NCI-H2029 (cell line): ENCODE measurements at places on chromosomes 1 and 21.
A peak's percentile ranks its signal among the peaks of the same experiment; 100 is the strongest.

GRCh38 chr1:9451081-9451480 lies 88.2 kb upstream of the SLC25A33 start:
- DNase-seq: no peak

- DNase-seq: peak; percentile 67
These were observed 609 bp upstream of the CHTOP start for GRCh38 chr1:153633161-153633753.

DNA sequence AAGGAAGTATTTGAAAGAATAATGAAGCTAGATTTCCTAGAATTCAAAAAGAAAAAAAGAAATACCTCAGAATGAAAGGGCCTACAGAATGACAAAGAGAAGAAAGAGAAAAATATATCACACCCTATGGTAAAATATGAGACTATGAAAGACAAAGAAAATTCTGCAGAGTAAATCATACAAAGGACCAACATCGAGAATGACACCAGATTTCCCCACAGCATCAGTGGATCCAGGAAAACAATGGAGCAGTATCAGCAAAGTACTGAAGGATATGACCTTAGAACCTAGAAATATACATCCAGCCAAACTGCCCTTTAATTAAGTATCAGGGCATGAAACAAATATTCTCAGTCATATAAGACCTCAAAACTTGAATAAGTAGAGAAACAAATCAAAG lies 21.2 kb upstream of the IFNAR2 start:
- DNase-seq: no peak

DNA sequence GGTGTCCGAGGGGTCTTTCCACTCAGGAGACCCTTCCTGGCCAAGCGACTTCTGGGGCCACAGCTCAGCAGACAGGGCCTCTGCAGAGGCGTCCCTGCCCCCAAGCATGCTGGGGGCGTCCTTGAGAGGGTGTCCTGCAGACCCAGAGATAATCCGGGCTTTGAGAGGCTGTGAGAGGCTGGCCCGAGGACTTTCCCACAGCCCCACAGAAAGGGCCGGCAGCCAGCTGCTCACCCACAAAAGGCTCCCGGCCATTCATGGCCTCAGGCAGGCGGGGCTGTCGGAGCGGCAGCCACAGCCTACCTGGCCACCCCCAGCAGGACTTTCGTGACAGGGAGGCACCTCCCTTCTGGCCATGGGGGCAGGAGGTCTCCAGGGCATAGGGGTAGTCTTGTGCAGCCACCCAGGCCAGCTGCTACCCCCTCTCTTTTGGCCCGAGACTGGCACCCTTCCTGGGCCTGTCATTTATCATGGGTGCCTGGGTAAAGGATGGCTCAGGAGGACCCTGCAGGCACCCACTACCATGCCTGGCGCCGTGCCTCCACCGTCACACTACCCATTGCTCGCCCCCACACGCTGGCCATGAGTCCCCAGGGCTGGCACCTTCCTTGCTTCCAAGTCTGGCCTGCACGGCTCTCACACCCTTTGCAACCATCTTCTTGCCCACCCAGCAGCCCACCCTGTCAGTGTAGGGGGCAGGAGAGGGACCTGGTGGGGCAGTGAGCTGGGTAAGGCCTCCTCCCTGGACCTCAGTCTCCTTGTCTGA lies 11.1 kb upstream of the TNFRSF14 start:
- DNase-seq: no peak

GRCh38 chr1:62706985-62707743 lies 19.0 kb upstream of the DOCK7 start:
- peak; percentile 23 for DNase-seq

DNA sequence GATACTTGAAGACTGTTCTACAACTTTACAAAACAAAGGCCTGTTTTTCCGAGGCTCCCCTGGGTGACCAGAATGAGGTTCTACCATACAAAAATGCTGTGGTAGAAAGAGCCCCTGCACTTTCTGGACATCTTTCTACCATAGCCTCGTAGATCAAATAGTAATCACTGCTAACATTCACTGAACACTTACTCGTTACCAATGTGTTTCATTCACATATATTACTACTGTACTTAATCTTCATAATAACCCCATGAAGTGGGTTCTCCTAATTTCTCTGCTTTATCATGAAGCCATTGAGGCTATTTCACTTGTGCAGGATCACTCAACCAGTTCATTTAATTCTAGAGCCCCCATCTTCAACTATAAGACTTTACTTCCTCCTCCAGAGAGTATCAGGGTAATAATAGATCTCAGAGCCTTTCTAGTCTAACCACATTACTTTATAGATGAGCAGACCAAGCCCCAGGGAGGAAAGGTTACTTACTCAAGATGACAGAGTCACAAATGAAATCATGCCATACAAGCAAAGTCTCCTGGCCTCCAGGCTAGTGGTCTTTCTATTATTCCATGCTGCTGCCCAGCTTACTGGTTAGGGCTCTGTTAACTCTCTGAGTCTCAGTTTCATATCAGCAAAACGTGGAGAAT lies 46.7 kb upstream of the OSBPL9 start:
- DNase-seq: no peak

DNA sequence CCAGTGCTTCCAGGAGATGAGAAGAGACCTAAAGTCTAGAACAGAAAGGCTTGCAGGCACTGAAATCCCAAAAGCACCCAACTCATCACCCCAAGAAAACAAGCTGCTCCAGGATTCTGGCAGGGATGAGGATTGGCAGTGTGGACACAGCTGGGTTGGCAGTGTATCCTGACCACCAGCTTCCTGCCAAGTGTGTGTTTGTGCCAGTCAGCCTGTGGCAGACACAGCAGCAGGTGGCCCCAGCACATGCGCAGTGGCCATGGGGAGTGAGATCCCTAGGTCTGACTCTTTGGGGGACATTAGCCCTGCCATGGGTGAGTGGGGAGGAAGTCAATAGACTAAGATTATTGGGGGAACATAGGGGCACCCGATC lies 8.7 kb upstream of the SNAPIN start:
- peak; percentile 94 for DNase-seq

- peak; percentile 7 for DNase-seq
These were observed 88.6 kb downstream of the NUF2 start for GRCh38 chr1:163410073-163410999.

- DNase-seq: no peak
These were observed 18.5 kb downstream of the UBE2G2 start for GRCh38 chr21:44783020-44783696.

- no peak for DNase-seq
These were observed 237.5 kb downstream of the TGFB2 start for GRCh38 chr1:218582646-218583045.

- no peak for DNase-seq
These were observed 197.5 kb downstream of the BRINP2 start for GRCh38 chr1:177368255-177368654.

DNA sequence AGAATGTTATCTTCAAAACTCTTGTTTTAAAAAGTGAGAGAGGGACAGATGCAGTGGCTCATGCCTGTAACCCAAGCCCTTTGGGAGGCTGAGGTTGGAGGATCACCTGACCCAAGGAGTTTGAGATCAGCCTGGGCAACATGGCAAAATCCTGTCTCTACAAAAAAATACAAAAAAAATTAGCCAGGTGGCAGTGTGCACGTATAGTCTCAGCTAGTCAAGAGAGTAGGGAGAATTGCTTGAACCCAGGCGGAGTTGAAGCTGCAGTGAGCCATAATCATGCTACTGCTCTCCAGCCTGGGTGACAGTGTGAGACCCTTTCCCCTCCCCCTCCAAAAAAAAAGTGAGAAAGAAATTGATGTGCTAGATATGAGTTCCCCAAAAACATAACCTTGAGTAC lies 131.0 kb downstream of the KCNT2 start:
- no peak for DNase-seq

GRCh38 chr21:42532466-42533181 lies 19.0 kb downstream of the SLC37A1 start:
- peak; percentile 65 for DNase-seq

DNA sequence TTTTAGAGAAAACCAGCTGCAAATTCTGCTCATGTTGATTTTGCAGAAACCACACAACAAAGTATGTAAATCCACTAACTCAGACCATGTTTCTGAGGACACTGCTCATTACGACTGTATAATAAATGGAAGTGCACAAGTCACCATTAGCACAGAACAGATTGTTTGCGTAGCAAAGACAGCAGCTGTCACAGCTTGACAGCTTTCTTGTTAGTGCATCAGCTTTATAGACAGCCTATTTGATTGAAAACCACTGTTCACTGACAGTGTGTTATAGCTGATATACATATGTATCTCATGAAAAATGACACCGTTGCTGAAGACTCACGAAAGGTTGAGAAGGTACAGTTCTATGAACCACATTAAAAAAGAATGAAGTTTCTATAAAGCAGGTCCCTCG lies 560.2 kb upstream of the ZRANB2 start:
- DNase-seq: no peak

DNA sequence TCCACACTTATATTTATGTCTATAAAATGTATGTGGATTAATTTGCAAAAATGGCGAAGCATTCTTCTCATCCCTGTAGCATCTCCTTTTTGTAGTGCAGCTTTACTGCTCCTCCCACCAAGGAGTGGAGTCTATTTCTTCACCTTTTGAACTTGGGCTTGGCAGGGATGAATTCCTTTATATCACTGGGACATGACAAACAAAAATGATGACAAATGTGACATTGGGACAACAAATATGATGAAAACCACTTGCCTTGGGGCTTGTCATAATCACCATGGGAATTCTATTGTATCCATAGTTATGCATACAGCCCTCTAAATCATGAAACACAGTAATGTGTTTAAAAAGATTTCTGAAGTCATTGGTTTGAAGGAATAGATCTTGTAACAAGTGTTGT lies 155.0 kb downstream of the TNFSF18 start:
- no peak for DNase-seq

- DNase-seq: no peak
These were observed 6.2 kb downstream of the MED8 start for GRCh38 chr1:43383449-43383848.

DNA sequence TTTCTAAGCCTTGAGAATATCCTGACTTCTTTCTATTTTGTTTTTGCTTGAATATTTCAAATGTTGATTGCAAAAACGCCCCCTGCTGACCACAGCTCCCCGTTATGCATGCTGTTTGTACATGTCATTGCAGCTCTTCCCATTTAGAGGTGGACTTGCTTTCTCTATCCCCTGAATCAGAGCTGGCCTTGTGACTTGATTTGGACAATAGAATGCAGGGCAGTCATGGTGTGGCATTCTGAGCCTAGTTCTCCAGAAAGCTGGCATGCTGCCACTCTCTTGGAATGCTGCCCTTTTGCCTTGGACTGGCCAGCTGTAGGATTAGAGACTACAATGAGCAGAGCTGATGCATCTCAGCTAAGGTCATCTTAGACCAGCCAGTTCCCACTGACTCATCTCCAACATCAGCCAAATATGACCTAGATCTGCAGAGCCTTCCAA lies 1561.5 kb downstream of the MRPL39 start:
- peak; percentile 9 for DNase-seq

DNA sequence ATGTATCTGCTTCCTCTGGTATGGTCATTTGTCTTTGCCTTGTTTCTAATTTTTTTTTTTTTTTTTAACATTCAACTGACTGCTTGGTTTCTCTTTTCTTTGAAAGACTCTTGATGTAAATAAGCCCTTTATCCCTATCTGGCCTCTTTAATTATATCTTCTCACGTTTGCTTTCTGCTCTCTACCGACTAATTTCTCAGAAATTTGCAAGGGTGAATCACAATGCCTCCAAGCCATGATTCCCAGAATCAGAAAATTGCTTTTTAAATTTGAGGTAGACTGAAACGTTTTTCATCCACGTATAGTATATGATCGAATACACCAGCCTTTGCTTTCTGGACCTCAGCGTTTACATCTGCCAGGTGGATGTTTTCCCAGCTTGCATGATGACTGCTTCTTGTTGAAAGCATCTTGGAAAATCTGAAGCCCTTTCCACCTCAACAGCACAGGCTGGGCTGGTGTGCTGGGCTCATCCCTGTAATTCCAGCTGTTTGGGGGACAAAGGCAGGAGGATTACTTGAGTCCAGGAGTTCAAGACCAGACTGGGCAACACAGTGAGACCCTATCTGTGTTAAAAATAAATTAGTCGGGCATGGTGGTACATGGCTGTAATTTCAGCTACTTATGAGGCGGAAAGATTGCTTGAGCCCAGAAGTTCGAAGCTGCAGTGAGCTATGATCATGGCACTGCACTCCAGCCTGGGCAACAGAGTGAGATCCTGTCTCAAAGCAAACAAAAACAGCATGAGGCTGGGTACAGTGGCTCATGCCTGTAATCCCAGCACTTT lies 35.0 kb upstream of the GPR137B start:
- no peak for DNase-seq

- no peak for DNase-seq
These were observed 121.2 kb downstream of the PIK3R3 start for GRCh38 chr1:46011121-46011695.

DNA sequence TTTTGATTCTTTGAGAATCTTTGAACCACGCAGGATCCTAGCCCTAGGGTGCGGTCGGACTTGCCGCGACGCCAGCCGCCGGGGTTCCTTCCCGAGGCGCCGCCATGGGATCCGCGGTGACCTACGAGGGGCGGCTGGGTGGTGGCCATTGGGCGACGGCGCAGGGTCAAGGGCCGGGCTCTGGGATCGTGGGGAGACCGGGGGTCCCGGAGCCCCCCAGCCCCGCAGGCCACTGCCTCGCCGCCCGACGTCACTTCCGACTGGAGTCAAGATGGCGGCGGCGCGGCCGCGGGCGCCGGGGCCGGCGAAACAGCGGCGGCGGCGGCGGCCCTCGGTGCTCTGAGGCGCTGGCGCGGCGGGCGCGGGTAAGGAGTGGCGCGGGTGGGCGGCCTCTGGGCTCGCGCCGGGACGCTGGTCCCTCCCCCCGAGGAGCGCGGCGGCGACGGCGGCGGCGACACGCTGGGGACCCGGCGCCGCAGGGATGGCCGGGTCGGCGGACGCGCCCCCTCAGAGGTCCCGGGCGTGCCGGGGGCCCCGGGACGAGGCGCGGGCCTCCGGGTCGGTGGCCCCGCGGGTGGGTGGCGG lies at the start of gene PRDM2:
Gene PRDM2, plus strand, starts transcription at position 253 of the 585 bp plus-strand sequence. CDS start 15,418 bp downstream, outside the sequence.
- peak; percentile 4 for DNase-seq

GRCh38 chr1:66356605-66357004 lies 177.3 kb upstream of the SGIP1 start:
- DNase-seq: no peak

DNA sequence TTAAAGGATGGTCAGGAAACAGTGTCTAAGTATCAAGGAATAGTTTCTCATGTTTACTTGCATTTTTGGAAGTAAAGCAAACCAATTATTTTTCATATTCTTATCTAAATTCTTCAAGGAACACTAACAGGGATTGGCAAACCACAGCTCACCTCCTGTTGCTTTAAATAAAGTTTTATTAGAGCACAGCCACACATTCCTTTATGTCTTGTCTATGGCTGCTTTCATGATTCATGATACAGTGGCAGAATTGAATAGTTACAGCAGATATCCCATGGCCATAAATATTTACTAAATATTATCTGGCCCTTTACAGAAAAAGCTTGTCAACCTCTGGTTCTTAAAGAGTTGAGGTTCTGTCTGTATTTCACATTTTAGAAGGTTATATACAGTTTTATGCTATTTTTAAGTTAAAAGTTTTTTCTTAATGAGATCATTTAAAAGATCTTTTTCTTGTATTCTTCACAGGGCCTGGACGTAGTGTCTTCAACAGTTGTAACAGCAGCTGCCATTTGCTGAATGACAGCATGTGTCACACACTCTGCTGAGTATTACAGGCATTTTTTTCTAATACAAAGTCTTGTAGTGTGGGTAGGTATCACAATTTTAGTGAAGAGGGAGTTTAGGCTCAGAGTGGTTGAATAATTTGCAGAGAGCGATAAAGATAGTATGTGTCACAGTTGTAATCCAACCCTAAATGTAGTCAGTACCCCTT lies 2.6 kb downstream of the ZNF691 start:
- DNase-seq: no peak

GRCh38 chr1:191648939-191649338 lies 509.3 kb upstream of the RGS18 start:
- DNase-seq: no peak
